ENCODE measurements at places on chromosomes 1 and 21.

GRCh38 chr1:111777301-111777700 lies 21.6 kb downstream of the DDX20 start:
- no peaks in the 10 kb centered on the region for H3K4me1 ChIP-seq
- H3K27ac ChIP-seq, result no peak overlapping the region
- no peak overlapping the region for H3K4me3 ChIP-seq
- no peak for DNase-seq
- H3K36me3 ChIP-seq, result no peaks in the 10 kb centered on the region

DNA sequence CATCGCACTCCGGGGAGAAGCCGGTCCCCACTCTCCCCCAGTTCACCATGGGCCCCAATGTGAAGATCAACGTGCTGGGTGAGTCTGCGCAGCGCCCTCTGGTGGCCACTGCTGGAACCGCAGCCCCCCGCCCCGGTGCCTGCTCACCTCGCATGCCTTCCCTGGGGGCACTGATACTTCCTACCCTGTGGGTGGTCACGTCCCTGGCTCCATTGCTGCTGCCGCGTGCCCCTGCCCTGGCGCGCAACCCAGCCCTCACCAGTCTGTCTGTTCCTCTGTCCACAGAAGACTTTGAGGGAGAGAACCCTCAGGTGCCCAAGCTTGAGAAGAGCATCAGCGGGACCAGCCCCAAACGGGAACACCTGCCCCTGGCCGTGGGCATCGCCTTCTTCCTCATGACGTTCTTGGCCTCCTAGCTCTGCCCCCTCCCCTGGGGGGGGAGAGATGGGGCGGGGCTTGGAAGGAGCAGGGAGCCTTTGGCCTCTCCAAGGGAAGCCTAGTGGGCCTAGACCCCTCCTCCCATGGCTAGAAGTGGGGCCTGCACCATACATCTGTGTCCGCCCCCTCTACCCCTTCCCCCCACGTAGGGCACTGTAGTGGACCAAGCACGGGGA lies 7.6 kb downstream of the EFNA3 start:
- peaks cover 17% of the 10 kb centered on the region for H3K4me1 ChIP-seq
- peaks cover 21% of the 10 kb centered on the region for H3K27me3 ChIP-seq
- H3K27ac ChIP-seq, result no peak overlapping the region
- no peaks in the 10 kb centered on the region for H3K36me3 ChIP-seq

- peak overlapping the region; percentile 94 for H3K27ac ChIP-seq
- H3K4me3 ChIP-seq, result peak overlapping the region; percentile 82
Observed at GRCh38 chr1:52142220-52143183, 613 bp downstream of the ZFYVE9 start.

DNA sequence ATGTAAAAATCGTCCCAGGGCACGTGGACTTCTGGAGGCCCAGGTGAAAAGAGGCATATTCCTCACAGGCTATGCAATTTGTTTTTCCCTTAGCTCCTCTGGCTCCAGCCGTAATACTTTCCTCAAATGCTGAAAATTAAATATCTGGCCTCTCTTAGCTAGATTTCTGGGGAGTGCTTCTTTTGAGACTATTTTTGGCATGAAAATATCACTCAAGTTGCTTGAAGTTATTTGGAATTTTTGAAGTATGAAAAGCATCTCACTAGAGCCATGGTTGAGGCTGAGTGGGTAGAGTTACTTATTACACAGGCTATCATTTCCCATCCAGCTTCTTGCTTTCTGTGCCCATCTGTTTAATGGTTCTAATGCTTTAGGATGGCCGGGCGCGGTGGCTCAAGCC lies 59.7 kb downstream of the MYOM3 start:
- no peak overlapping the region for H3K4me3 ChIP-seq
- H3K36me3 ChIP-seq, result no peaks in the 10 kb centered on the region
- H3K4me1 ChIP-seq, result no peaks in the 10 kb centered on the region
- no peaks in the 10 kb centered on the region for H3K27me3 ChIP-seq
